GM23338 (cell line): ENCODE measurements at places on chromosomes 11 and 22. TPM values are rescaled to one million over a fixed set of nuclear protein-coding genes. Genes with fewer than 3 reads are reported as not detected.

Gene NRIP3
- 3.0 and 3.2 TPM in 2 replicates for polyA plus RNA-seq

Gene SVIP
- 13.5 and 15.5 TPM in 2 replicates for polyA plus RNA-seq

Gene KBTBD3
- 13.7 TPM in 2 replicates for polyA plus RNA-seq

Gene INPP5J
- polyA plus RNA-seq, result 4.8 and 5.3 TPM in 2 replicates

Gene ARHGAP8
- polyA plus RNA-seq, result 60.8 and 64.9 TPM in 2 replicates

Gene CSRP3
- 0.38 TPM in 1 of 2 replicates, not detected in the other for polyA plus RNA-seq

Gene OR52E8
- polyA plus RNA-seq, result not detected in 2 replicates

Gene ANO1
- polyA plus RNA-seq, result 1.3 and 1.4 TPM in 2 replicates

Gene OOSP3
- 0.35 TPM in 1 of 2 replicates, not detected in the other for polyA plus RNA-seq

Gene KRTAP5-8
- not detected in 2 replicates for polyA plus RNA-seq

Gene OR52I2
- 0.03 TPM in 1 of 2 replicates, not detected in the other for polyA plus RNA-seq

DNA sequence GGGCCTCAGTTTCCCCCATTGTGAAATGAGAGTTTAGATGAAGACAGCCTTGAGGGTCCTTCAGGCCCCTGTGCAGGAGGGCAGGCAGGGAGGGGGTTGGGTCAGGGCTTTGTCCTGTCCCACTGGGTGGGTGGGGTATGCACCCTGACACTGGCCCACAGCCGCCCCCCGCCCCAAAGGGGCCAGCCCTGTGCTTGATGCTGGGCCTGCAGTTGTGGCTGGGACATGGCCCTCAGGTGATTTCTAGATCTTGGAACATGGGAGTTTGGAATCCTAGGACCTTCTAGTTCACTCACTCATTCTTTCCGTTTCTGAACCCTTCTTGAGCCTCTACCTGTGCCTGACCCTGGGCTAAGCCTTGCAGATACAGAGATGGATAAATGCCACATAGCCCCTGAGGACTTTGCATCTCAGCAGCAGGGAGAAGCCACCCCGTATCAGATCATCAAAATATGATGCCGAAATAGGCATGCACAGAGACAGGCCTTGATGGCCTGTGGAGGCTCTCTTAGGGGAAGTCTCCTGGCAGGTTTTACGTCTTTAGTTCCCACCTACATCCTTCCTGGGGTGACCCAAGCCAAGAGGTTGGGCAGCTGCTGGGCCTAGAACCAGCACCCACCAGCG is 76.0 kb downstream of the FBLN1 start:
- DNase-seq, result no peak

DNA sequence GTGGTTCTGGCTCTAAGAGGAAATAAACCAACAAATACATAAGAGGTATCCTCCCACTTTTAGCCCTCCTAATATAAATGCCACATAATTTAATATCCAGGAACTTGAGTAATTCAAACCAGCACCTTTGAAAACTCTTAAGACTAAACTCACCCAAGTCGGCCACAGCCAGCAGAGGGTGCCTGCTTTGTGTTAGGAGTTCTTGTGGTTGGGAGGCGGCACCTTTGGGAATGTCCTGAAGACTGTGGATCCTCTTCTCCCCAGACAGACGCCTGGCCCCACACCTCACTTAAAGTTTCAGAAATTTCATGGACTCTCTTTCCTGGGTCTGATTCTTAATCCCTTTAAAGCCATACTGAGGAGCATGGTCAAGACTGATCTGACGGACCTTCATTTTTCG is 169.0 kb downstream of the TBC1D22A start:
- DNase-seq, result peak; percentile 51

DNA sequence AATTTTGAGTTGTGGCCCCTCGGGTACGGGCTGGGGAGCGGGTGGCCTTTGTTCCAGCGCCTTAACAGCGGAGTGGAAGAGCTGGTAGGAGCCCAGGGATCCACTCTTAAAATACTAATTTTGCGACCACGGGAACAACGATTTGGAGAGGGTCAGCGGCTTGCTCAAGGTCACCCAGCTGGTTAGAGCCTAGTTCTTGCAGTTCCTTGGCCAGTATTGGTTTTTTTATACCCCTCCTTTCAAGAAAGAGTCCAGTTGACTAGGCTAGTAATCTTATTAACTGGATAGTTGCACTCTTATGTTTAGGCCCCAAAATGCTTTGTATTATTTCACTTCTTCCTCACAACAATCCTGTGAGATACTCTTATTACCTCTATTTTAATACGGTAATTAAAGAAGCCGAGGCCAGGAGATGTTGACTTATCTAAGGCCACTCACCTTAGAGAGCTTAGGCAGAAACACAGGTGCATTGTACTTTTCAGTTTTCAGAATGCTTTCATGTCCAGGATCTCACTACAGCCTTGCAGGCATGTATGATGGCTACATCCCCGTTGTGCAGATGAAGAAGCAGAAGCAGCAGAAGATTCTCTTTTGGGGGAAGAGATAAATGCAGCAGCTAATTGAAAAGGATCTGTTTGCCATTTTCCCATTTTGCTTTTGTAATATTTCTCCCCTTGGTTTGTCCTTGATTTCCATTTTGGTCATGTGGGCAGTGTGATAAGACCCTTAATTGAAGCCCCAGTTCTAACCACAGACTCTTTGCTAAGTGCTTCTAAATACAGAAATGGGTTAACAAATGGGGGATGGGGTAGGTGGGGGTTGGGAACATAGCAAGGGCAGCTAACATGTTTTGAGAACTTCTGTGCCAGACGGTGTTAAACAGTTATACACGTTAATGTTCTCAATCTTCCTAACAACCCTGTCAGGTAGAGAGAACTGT is 1.4 kb downstream of the SREBF2 start:
- DNase-seq, result no peak

DNA sequence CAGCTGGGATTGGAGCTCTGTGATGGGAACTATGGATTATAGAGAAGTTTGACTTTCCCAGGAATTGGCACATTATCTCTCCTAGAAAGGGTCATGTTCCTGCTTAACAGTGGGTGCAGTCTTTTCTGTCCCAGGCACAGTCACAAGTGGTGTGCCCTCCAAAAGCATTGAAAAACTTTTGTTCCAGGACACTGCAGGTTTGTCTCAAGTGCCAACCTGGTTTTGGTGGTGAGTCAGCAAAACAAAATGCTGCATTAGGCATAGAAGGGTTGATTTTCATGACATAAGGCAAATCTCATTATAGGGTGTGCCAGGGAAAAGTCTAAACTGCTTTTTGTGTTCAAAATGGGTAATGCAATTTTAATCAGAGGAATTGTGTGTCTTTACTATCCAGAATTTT is 4.9 kb downstream of the HTATIP2 start:
- DNase-seq, result no peak

DNA sequence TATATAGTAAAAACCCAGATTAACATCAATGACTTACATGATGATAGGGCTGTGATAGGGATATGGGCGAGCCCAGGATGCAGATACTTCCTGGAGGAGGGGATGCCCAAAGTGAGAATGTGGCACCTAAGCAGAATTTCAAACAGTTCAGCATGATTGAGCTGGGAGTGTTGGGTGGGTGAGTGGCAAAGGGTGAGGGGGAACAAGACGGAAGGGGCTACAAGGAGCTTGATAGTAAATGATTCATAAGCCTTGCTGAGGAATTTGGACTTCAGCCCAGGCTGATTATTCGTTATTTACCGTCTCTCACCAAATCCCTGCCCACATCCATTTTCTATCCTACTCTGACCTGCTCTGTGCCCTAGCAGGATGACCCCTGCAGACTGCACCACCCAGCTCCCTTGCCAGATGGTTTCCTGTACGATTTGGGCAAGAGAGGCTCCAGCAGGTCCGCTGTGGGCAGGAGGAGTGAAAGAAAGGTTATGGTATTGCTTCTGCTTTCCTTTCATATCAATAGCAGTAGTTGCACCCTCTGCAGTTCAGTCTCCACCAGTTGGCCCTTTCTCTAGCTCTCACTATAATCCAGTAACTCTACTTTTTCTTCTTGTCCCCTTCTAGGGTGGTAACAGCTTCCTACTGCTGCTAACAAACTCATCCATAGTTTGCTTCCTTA is 30.3 kb upstream of the SIK2 start:
- DNase-seq, result no peak

- DNase-seq, result no peak
These were observed 13.2 kb upstream of the FXYD2 start for GRCh38 chr11:117837791-117838190.

- no peak for DNase-seq
These were observed 114.1 kb downstream of the STIM1 start for GRCh38 chr11:3969613-3970012.

DNA sequence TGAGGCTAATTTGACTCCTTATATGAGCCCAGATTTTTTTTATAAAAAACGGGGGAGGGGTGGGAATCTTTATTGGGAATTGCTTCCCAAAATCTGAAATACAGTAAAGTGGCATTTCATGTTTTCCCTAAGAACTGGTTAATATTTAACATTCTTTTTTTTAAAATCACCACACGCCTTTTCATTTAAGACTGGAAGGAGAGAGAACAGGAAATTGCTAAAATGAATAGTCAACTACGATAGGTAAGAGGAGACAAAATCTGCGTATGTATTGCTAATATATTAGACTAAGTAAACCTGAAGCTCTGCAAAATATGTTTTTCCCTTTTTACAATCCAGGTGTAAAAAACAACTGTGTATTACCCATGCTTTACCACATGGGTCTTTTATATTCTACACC is 57.0 kb downstream of the SOX6 start:
- DNase-seq, result no peak

DNA sequence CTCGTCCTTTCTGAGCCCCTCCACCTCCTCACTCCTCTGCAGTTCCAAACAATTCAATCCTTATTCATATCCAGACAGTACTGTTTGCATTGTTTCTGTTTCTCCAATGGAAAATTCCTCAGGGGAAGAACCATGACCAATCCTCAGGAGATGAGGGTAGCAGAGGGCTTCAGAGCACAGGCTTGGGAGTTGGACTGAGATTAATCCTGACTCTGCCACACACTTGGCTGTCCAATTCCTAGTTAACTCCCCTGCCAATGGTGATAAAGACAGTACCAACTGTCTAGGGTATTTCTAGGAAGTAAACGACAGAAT is 58.0 kb downstream of the MICAL3 start:
- no peak for DNase-seq

DNA sequence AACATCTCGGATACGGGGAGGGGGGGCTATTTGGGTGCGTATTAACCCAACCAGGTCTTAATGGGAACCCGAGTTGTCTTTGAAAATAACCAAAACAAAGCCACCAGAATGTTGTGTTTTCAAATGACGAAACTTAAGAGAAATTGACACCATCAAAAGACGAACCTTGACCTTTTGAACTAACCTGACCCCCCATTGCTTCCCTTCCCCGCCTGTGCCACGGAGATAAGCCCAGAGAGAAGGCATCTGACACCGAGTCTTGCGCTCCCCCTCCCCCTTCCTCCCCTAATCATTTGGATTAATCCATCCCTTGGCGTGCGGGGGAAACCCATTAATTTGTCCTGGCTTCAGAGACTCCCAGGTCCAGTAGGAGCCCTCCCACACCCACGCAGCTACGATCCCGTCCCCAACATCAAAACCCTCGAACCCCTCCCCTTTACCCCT is 4.5 kb upstream of the GCAT start:
- DNase-seq, result peak; percentile 79

- DNase-seq, result no peak
These were observed 16.0 kb downstream of the POLA2 start for GRCh38 chr11:65277631-65278277.

DNA sequence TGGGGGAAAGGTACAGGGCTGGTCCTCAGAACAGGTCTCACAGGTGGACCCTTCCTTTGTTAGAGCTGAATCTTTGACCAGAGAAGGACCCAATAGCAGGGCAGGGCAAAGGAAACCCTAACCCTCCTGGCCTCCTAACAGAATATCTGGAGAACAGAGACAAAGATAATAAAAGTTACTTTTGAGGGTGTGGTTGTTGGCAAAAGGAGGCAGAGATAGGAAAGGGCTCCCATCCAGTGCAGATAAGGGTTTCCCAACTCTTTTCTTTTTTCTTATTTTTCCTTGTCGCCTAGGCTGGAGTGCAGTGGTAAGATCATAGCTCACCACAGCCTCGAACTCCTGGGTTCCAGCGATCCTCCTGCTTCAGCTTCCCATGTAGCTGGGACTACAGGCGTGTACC is 11.9 kb downstream of the PCSK7 start:
- no peak for DNase-seq

DNA sequence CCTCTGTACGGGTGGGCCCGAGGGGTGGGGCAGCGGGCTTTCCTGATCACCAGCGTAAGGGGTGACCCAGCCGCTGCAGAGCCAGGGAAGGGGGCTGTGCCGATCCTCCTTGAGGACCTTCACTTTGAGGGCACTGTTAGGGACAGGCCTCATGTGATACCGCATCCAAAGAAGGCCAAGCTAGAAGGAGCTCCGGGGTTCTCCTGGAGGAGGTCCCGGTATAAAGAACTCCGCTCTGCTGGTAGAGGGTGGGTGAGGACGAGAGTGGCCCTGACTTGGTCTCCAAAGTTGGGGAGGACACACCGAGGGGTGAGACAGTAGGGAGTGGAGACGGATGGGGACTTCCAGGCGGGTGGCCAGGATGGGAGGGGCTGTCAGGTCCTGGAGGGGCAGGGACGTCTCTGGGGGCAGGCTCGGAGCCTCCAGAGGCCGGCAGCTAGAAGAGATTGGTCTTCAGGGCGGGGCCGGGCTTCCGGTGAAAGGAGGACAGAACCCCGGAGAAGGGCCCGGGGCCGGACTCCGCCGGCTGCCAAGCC is 4.6 kb downstream of the PHOX2A start:
- DNase-seq, result peak; percentile 78

- no peak for DNase-seq
These were observed 38.7 kb upstream of the SWAP70 start for GRCh38 chr11:9625162-9625561.

DNA sequence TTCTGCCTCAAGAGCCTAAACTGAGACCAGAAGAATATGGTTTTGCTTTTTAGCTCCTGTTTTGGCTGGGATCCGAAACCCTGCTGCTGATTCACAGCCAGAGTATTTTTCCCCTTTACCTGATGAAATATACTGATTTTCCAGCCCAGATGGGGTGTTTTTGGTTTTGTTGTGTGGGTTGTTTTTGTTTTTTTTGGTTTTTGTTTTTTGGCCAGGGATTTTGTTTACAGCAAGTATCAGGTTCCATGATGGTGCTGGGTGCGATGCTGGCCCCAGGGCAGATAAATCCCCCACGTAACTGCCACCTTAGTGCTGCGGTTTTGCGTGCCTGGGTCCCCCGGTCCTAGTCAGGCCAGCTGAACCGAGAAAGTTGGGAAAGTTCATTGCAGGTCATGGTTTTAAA is 103.7 kb downstream of the ZBTB16 start:
- DNase-seq, result no peak

DNA sequence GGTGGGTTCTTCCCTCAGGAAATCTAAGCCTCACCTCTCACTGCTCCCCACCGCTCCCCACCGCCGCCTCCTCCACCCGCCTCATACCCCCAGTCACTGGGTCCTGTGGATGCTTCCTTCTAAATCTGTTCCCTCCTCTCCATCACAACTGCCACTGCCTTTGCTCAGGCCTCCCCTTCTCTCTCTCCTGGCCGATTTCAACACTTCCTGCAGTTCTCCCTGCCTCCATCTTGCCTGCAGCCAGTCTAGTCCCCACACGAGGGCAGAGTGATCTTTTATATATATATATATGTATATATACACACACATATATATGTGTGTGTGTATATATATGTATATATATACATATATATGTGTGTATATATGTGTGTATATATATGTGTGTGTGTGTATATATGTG is 27.8 kb downstream of the CREB3L1 start:
- no peak for DNase-seq

DNA sequence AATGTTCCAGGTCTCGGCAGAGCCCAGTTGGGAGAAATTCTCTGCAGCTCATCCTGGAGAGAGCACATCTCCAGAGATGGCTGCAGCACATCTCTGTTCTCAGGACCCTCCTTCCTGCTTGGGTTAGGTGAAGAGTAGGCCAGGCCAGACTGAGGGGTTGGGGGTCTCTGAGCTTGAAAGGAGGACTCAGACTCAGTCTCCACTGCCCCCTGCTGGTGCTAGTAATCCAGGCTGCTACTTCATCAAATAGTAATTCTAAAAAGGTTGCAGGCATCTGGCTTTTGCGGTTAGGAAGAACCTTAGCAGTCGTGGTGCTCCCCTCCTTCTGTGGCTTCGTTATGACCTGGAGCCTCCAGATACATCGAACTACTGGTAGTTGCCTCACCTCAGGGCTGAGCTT is 9.7 kb downstream of the TUB start:
- peak; percentile 95 for DNase-seq
